GM12891 (cell line): ENCODE measurements at places on chromosomes 5 and 9.

DNA sequence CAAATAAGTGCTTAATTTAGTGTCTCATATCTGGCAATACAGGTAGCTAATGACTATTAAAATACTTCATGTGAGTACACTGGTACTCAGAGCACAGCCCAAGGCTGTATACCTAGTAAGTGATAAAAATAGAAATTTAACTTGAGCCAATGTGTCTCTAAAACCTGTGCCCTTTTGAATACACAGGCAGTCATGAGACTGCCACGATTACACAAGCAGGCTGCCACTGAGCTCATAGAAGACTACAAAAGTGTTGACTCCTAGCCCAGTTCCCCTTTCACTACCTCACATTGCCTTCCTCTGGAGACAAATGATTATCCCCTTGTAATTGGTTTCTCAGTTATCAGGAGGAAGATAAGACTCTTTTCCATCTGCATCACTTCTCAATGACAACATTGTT, 66.3 kb upstream of the PAPPA start:
- no peak for DNase-seq

GRCh38 chr9:99895510-99895909, 10.9 kb upstream of the STX17 start:
- DNase-seq = no peak

GRCh38 chr9:128921881-128922763, 1.3 kb downstream of the PHYHD1 start:
- DNase-seq = no peak

- no peak for DNase-seq
Observed at GRCh38 chr5:98588215-98588614, 185.2 kb upstream of the RGMB start.

DNA sequence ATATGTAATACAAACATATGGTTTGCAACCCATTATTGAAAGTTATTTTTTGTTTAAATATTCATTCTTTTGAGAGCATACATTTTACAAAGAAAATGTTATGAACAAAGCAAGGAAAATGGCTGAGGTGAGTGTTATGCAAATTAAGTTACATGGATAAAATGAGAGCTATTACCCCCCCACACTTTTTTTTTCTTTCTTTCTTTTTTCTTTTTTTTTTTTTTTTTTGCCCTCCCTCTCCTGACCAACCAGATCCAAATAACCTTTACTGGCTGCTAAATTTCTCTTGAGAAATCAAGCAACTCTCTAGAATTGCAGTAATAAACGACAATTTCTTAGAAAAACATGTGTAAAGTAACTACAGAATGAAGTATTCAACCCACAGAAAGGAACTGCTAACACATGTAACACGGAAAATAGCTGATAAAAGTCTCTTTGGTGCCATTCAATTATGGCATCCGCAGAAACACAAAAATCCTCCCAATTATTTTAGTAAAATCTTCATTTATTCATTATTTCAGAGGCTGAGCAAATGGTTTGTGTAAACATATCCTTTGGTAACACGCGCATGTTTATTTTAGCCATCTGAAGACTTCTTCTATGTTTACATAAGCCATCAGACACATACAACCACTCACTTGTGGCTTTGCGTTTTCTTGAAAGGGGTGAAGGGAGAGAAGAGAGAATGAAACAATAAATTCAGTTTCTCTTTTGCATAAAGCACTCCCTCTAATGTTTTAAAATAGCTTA, 216.1 kb downstream of the NFIB start:
- no peak for DNase-seq

GRCh38 chr9:7009065-7009464, 251.3 kb downstream of the KDM4C start:
- DNase-seq = no peak

DNA sequence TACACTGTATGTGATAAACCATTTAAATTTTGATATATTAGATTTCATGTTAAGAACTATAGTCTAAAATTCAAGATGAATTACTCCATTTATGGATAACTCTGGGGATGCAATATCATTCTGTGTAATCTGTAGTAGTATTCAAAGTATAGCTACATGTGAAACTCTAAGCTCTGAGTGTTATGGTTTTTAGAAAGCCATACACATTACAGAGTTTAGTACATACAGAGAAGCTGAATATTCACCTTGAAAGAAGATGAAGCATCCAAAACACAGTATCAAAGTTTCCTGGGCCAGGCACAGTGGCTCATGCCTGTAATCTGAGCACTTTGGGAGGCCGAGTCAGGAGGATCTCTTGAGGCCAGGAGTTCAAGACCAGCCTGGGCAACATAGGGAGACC, 25.0 kb downstream of the ABHD17B start:
- no peak for DNase-seq

- DNase-seq = no peak
Observed at GRCh38 chr9:113654605-113655428, 191.3 kb downstream of the RGS3 start.
